ENCODE measurements at places on chromosomes 1 and 21. TPM values are rescaled to one million over a fixed set of nuclear protein-coding genes. Genes with fewer than 3 reads are reported as not detected.

Gene ADAMTS4
- total RNA-seq: 5.4 TPM

Gene CASQ2
- 65.9 TPM for total RNA-seq

Gene UBE2J2
- total RNA-seq: 46.0 TPM

Gene C21orf58
- 9.3 TPM for total RNA-seq

Gene FCRL6
- total RNA-seq: 0.16 TPM

Gene OR2L3
- total RNA-seq: 0.33 TPM

Gene F3
- 83.5 TPM for total RNA-seq

Gene ELF3
- 59.8 TPM for total RNA-seq

Gene CA14
- total RNA-seq: 49.1 TPM

Gene PAQR6
- 4.6 TPM for total RNA-seq

Gene ZNF648
- total RNA-seq: 0.71 TPM

Gene MAP3K7CL
- total RNA-seq: 15.7 TPM

Gene ADGRB2
- total RNA-seq: 32.9 TPM

Gene OR2T34
- not detected for total RNA-seq

Gene UMODL1
- total RNA-seq: 0.16 TPM

Gene LAPTM5
- 11.3 TPM for total RNA-seq

Gene KCNA2
- total RNA-seq: 12.1 TPM

Gene PPFIA4
- total RNA-seq: 15.8 TPM

Gene KRTAP19-3
- not detected for total RNA-seq

All from camera-type eye (tissue), 1 donor.